NCI-H2081 treated with DMSO at 0.1 percent for 48 hours (cell line): ENCODE measurements at places on chromosomes 4 and X.

DNA sequence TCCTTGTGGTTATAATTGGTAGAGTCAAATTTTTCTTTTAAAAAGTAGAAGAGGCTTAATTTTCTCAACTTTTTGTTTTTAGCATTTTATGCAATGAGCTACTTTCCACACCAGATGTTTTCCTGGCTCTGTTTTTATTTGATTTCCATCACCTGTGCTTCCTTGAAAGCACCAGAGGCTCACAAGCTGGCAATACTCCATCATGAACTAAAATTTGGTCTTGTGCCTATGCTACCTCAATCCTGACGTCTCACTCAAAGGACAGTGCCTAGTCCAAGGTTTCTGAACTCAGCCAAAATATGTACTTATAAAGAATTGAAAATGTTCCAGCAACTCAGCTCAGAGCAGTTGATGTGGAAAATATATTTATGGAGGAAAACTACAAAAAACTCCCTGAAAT is 914.0 kb upstream of the PRKX start:
- DNase-seq = no peak

DNA sequence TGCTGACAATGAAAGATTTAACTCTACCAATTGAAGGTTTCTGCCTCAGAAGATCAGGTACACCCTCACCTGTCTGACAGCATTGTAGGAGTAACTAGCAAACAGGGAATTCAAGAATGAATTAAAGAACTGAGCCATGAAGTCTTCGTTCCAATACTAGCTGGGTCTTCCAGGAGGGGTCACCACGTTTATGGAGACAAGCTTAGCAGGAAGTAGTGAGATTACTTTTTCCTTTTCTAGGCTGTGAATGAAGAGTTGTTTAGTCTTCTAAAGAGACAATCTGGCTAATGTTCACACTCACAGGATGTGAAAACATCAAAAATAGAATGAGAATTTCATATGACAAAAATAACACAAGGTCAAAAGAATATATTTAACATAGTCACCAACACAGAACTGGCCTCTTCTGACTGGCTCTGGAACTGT is 54.9 kb downstream of the REELD1 start:
- no peak for DNase-seq

- DNase-seq = no peak
These were observed 62.5 kb downstream of the PGRMC2 start for GRCh38 chr4:128225148-128225547.

GRCh38 chr4:61379406-61379805 is 179.3 kb downstream of the ADGRL3 start:
- no peak for DNase-seq

DNA sequence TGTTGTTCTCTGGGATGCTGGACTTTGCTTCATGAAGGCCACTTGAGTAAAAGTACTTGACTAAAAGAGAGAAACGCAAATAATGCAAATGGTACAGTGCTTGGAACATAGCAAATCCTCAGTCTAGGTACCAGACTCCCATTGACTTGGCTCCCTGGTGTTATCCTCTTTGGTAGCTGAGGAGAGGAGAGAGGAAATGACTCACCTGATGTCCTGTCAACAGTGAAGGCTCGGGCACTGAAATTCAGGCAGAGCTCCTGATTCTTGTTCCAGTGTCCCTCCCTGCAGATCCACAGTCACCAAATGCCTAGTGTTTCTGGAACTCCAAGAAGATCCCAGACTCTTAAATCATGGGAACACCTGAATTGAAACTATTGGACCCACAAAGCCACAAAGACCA is 22.5 kb upstream of the TCEAL4 start:
- no peak for DNase-seq

DNA sequence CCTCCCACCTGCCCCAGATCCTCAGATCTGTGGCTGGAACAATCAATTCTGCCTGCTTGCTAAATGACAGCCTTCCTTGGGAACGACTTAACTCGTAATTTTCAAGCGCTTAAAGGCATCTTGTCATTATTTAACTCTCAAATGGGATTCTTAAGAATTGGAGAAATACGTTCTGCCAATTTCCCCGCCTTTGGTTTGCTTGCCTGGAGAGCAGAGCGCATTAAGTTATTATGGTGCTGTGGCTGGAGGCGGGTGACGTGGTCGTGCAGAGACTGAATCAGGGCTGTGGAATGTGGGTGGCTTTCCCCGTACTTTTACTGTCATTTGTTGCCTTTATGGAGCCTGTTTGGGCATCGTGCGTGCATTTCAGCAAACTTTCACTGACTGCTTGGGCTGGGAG is 78.9 kb upstream of the PSAPL1 start:
- DNase-seq = no peak

DNA sequence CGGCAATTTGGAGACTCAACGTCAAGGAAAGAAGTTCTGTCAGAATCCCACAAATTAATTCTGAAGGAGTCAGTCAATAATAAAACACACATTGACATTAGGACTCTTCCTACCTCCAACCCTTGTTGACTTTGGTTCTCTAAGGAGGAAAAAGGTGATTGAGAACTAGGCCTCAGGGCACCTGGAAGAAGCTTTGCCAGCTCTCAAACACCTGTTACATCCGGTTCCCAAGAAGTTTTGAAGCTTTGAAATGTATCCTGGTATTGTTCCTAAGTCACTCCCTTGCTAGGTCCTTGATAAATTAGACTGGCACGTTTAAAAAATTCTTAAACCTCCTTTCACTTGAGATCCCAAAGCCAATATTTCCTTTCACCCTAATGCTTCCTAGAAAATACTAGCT is 1.7 kb upstream of the CCDC160 start:
- DNase-seq = no peak

DNA sequence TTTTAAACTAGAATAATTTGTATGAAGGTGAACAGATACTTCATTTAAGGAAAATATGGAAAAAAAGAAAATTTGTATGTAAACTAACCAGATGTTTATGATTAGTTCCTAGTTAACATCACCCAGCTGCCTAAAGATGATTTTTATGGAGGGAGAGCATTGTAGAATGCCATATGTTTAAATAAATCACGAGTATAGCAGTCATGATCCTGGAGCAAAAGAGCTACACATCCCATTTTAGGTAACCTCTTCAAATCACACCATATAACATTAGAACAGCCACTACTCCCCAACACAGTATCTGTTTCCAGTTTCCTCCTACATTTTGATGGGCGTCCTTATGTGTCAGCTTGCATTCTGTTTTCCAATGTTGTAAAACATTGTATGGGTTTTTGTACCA is 571.9 kb upstream of the FAM241A start:
- DNase-seq = no peak

GRCh38 chrX:149871940-149872339 is 9.0 kb upstream of the MAGEA8 start:
- DNase-seq = no peak

- DNase-seq = no peak
These were observed 6.8 kb upstream of the CLCN5 start for GRCh38 chrX:49915361-49916222.

- DNase-seq = no peak
These were observed 74.8 kb upstream of the STIM2 start for GRCh38 chr4:26785810-26786209.

GRCh38 chr4:52952540-52952939 is 90.4 kb downstream of the RASL11B start:
- no peak for DNase-seq
